Activated CD4-positive, alpha-beta T cell treated with anti-CD3 and anti-CD28 coated beads for 24 hours (primary cell): ENCODE measurements at places on chromosomes 3 and 15.

- DNase-seq, result no peak
Measured at GRCh38 chr15:73978896-73979295, 13.2 kb downstream of the STOML1 start.

DNA sequence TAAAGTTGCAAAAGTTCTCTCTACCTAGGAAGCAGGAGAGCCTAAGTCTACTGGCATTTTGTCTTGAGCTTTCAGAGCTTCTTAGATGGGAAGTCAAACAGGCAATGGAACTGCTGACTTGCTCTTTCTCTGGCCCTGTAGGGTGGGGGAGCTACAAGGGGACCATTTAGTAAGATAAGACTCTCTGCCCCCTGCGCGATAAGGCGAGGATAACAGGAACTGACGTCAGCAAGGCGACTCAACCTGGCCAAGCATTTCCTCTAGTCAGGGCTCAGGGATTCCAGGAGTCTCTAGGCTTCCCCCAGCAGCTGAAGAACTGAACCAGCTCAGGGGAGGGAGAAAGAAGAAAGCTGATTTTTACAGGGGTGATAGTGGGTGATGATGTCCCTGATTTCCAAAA lies 5.8 kb downstream of the RARB start:
- DNase-seq, result no peak

- no peak for DNase-seq
Measured at GRCh38 chr3:150091626-150092025, 120.9 kb upstream of the PFN2 start.

- no peak for DNase-seq
Measured at GRCh38 chr3:116188231-116188785, 257.0 kb downstream of the LSAMP start.

DNA sequence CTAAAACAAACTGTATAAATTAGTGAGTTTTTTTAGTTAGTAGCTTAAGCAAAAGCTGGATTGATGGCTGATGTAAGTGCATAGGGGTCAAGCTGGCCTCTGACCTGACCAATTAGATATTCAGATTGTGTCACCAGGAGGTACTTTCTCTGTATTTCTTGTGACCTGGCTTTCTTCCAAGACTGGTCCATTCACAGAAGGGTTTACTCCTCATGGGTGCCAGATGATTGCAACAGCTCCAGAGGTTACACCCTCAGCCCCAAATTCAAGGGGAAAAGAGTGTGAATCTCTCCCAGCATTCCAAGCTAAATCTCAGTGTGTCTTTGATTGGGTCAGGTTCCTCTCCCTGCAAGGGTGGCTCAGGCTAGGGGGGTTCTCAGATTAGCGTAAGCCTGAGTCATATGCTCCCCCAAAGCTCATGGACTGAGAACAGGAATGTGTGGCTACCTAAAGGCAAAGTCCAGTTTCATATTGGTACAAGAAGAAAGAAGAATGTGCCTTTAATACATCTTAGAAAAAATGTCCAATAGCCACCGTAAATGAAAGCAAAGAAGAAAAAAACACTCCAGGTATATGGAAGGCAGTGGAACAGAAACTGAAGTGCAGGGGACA lies 16.5 kb downstream of the PML start:
- no peak for DNase-seq

DNA sequence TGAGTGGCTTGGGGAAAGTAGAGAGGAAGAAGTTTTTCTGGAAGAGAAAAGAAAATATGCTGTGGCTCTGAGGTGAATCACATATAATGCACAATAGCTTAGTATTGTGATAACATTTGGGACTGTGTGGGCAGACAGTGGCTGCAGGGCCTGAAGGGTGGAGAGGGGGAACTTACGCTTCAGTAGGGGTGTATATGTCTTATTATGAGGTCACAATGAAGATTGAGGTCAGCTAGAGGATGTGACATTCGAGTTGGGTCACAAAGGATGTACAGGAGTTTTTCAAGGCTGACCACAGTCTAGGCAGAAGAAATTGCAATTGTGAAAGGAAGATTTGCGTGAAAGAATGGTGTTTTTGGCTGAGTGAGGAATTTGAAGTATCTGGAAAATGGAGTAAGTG lies 414.8 kb downstream of the LPP start:
- DNase-seq, result no peak

GRCh38 chr3:13166243-13167063 lies 93.2 kb upstream of the IQSEC1 start:
- DNase-seq, result no peak

GRCh38 chr3:150096700-150097587 lies 126.2 kb upstream of the PFN2 start:
- no peak for DNase-seq

DNA sequence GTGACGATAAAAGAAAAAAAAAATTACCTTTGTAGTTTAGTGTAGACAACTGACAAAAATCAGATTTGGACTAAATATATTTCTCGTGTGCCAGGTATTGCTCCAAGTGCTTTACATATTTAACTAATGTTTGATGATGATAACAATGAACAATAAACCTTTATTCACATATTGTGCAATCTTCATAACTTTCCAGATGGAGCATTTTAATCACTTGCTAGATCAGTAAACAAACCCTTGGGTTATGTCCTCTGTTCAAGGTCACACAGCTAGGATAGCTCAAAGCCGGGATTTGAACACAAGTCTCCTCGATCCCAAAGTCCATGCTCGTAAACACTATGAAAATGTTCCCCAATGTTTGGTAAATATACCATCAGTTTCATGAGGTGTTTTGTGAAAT lies 14.5 kb downstream of the NCEH1 start:
- no peak for DNase-seq

DNA sequence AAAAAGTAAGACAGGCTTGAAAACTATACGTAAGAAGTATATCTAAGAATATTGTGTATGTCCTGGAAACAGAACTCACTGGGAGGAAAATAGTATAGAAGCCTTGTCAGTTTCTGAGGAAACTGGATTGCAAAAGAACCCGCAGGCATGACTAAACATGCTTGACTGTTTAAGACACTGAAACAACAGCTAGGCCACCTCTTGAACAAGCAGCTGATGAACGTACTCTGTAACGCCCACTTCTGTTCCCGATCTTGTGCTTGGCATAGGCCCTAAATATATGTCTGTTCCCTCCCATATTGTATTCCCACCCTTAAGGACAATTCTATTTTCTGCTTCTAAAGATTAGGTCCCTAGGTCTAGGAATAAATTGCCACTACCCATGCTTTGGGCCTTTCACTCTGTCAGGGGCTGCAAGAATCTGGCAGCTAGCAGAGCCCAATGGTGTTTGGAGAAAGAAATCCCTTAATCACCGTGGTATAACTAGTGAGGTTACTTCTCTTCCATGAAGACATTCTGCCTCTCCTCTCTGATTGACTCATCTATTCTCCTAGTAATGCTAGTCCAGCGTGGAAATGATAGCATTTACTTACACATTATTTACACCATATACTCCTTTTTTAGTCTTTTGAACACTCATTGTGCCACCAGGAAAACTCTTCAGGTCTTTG lies 46.2 kb downstream of the CD200 start:
- DNase-seq, result no peak
